HEK293T (cell line): ENCODE measurements at places on chromosomes 5 and 9.

DNA sequence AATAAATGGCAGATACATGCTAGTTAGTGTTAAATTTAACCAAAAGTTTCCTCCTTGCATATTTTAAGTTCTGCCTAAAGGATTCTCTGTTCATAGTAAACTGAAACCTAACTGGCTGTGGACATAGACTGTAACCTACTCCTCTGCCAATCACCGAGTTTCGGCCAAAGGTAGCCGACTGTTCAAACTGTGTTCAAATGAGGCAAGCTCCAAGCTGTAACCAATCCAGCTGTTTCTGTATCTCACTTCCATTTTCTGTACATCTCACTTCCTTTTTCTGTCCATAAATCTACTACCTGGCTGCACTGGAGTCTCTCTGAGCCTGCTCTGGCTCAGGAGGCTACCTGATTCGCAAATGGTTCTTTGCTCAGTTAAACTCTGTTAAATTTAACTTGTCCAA is 44.1 kb downstream of the KCNV2 start:
- no peak for DNase-seq

GRCh38 chr9:89732295-89732938 is 127.6 kb downstream of the GADD45G start:
- DNase-seq, result no peak

- no peak for DNase-seq
Measured at GRCh38 chr5:7246287-7246686, 149.7 kb upstream of the ADCY2 start.

DNA sequence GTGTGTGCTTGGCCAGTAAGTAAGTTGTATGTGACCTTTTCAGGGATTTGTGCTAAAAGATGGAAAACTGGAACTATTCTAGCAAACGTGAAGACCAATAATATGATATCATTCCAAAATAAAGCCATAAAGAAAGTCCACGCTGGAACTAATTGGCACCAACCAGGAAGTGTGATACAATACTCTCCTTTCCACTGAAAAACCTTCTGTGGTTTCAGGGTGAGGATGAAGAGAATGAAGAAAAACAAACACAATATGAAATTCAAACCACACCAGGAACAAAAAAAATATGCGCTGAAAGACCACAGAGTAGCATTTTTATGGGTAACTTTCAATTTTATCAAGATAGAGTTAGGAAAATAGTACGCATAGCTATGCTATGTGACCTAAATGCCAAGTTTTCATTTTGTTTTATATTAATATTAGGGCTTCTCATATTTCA is 105.8 kb downstream of the EFNA5 start:
- DNase-seq, result no peak

GRCh38 chr9:135139366-135139959 is 52.0 kb downstream of the OLFM1 start:
- DNase-seq, result no peak
